ENCODE measurements at places on chromosomes 2 and 18. TPM values are rescaled to one million over a fixed set of nuclear protein-coding genes. Genes with fewer than 3 reads are reported as not detected.

DNA sequence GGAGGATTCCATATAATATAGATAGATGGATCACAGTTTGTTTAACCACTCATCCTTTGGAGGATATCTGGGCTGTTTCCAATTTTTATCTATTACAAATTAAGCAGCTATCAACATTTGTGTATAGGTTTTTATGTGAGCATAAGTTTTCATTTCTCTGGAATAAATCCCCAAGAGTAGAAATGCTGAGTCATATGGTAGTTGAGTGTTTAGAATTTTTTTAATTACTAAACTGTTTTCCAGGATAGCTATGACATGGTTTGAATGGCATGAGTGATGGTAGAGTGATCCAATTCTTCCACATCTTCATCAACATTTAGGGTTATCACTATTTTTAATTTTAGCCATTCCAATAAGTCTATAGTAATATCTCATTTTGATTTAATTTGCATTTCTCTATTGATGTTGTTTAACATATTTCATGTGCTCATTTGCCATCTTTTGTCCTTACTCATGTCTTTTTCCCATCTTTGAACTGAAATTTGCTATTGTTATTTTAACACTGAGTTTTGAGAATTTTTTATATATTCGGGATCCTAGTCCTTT is 31.4 kb downstream of the ABCB11 start:
- no peaks in the 10 kb centered on the region for H3K36me3 ChIP-seq
- H3K27me3 ChIP-seq: peaks cover 4% of the 10 kb centered on the region
- peaks cover 2% of the 10 kb centered on the region for H3K4me1 ChIP-seq

Gene KYNU
- 4.4 TPM for polyA plus RNA-seq

Gene ARHGAP28
- not detected for polyA plus RNA-seq

Gene SPC25
- not detected for polyA plus RNA-seq

Gene FAM161A
- 3.0 TPM for polyA plus RNA-seq

Gene POTEF
- polyA plus RNA-seq: not detected

Gene DNAJC10
- polyA plus RNA-seq: 71.3 TPM

- H3K36me3 ChIP-seq: no peaks in the 10 kb centered on the region
- no peak overlapping the region for H3K27ac ChIP-seq
- DNase-seq: no peak
- no peaks in the 10 kb centered on the region for H3K4me1 ChIP-seq
- H3K4me3 ChIP-seq: no peak overlapping the region
Measured at GRCh38 chr2:173571021-173571821, 216.5 kb downstream of the CDCA7 start.

Gene WDR7
- polyA plus RNA-seq: 23.3 TPM

- no peaks in the 10 kb centered on the region for H3K36me3 ChIP-seq
- no peak for DNase-seq
- H3K27me3 ChIP-seq: peaks cover 2% of the 10 kb centered on the region
- H3K4me3 ChIP-seq: no peak overlapping the region
- H3K4me1 ChIP-seq: peaks cover 12% of the 10 kb centered on the region
Measured at GRCh38 chr2:147450661-147451510, 393.9 kb upstream of the ACVR2A start.

Gene TMEM247
- not detected for polyA plus RNA-seq

- H3K4me3 ChIP-seq: no peak overlapping the region
- H3K36me3 ChIP-seq: peaks cover 3% of the 10 kb centered on the region
- no peak for DNase-seq
- H3K27me3 ChIP-seq: peaks cover 2% of the 10 kb centered on the region
- H3K4me1 ChIP-seq: no peaks in the 10 kb centered on the region
Measured at GRCh38 chr2:217559084-217559483, 443.7 kb downstream of the TNS1 start.

Gene FHOD3
- polyA plus RNA-seq: not detected

Gene CROCC2
- polyA plus RNA-seq: not detected

DNA sequence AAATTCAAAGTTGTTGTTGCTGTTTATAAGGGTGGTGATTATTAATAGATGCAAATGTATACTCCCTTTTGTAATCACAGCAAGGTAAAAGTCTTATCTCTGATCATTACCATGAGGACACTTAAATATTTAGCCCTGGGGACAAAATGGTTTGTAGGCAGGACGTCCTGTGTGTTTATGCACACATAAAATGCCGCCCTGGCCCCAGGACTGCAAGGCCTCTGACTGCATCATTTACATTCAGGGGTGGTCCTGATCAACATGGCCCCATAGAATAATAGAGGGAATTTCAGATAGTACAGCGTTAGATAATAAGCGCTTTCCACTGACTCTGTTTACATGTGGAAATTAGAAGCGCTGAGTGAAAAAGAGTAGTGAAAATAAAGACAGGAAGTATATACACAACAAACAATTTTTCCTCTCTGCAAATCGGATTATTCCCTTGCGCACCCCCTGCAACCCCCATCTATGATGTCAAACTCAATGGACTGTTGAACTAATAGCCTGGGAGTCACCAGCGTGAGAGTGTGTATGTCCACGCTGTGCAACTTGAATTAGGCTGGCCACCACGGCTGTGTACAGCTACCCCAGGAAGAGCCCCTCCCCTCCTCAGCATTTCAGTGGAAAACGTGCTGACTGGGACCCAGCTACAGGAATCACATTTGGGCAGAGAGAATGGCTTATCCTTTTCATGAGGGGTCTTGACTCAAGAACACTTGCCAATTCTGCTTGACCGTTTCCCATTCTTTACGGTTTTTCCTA is 291.5 kb downstream of the SOX11 start:
- DNase-seq: no peak
- peaks cover 2% of the 10 kb centered on the region for H3K27me3 ChIP-seq
- no peaks in the 10 kb centered on the region for H3K4me1 ChIP-seq
- no peak overlapping the region for H3K27ac ChIP-seq

GRCh38 chr2:119950966-119951365 is 61.9 kb upstream of the EPB41L5 start:
- no peak overlapping the region for H3K4me3 ChIP-seq
- H3K4me1 ChIP-seq: peaks cover 93% of the 10 kb centered on the region
- H3K36me3 ChIP-seq: peaks cover 60% of the 10 kb centered on the region
- H3K27me3 ChIP-seq: peaks cover 3% of the 10 kb centered on the region

Gene HRH4
- polyA plus RNA-seq: not detected
